ENCODE measurements at places on chromosomes 6 and 20.

DNA sequence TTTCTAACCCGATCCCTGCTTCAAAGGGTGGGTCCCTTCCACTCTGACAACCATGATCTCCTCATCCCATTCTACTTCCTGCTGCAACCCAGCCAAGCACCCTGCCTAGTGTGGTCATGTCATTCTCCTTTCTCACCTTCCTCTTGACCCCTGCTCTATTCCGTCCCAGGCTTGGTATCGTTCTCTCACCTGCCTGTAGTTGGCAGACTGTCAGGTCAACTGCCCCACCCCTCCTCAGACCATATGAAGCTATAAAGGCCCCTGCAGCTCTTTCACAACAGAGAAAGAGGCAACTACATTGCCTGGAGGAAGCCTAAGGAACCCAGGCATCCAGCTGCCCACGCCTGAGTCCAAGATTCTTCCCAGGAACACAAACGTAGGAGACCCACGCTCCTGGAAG, at the start of gene MUC21:
Gene MUC21, plus strand, starts transcription at position 280 of the 400 bp plus-strand sequence. CDS start 241 bp downstream, outside the sequence.
- no peak for DNase-seq

DNA sequence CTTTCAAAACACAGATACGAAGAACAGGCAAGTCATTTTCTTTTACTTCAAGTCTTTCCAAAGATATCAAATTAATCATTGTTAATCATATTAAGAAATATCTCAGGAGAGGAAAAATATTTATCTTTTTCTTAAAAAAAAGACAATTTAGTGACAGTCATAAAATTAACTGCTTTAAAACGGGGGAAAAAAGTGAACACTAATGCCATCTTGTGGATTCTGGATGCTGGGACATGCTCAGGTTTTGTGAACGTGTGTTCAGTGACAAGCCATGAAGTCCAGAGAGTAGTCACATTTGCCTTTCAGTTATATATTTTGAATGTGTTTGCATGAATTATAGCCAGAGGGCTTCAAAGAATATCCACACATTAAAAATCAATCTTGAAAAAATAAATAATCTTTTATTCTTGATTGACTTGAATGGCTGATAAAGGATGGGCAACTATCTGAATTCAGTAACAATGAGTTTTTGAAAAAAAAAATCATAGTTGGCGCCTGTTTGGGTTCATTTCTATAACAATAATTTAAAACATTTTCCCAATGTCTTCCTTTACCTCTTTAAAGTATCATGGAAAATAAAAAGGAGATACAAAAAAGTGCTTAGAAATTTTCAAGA, 74.7 kb upstream of the NOX3 start:
- DNase-seq: peak; percentile 71

DNA sequence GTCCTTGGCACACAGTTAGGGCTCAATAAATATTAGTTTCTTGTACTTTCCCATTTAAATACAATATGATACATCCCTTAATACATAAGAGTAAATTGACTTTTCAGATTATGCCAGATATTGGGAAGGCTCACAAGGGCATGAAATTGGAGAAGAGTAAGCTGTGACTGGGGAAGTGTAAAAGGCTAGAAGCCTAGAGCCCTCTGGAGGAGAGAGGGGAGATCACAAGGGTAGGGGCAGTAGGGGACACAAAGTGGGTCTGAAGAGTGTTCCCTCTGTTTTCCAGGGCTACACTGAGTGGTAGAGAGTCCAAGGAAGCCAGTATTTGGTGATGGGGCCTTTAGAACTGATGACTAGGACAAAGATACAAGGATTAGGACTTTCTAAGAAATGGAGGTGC, 562.9 kb upstream of the CHD6 start:
- no peak for DNase-seq

GRCh38 chr6:45697605-45698004, 318.1 kb downstream of the CLIC5 start:
- peak; percentile 98 for DNase-seq

- no peak for DNase-seq
Observed at GRCh38 chr6:20028143-20028542, 184.1 kb downstream of the MBOAT1 start.

- DNase-seq: peak; percentile 14
Observed at GRCh38 chr6:159044899-159045727, at the start of gene TAGAP. TAGAP (minus strand) TSS chr6:159044991; CDS start chr6:159044146, 845 bp downstream.

DNA sequence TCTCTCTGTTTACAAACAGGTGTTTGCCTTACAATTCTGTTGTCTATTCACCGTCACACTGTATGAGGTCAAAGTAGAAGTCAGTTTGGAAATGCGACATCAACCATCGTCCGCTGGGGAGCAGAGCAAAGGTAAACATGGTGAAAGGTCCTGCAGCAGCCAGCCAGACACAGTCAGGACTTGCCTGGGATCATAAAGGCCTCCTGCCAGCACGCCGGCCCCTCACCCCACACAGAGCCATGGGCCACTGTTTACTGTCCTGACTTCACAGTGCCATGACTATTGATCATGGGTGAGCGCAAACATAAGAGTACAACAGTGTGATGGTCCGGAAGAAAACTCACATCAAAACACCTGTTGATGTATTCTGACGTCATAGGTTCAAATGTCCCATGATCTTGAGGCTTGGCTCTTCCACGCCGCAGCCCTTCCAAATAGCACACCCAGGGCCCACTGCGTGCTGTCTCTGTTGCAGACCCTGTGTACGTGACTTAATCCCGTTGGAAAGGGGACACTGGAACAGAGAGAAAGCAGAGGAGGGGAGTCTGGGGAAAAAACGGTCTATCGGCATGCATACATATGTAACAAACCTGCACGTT, 16.9 kb upstream of the PPP1R3G start:
- DNase-seq: no peak

DNA sequence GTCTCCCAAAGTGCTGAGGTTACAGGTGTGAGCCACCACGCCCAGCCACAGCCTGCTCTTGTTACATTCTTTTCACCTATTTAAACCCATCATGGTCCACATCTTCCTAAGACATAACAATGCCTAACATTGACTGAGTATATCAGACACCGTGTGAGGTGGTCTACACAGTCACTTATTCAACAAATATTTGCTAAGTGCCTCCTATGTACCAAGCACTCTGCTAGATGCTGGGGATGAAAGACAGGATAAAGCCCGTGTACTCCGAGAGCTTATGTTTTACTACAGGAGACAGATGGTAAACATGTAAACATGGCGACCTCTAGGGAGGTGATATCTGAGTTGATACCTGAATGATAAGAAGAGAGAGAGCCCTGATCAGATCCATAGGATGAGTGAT, 12.7 kb downstream of the BCL2L1 start:
- DNase-seq: no peak

GRCh38 chr6:79208816-79209215, 25.7 kb downstream of the HMGN3 start:
- DNase-seq: no peak

GRCh38 chr20:38193586-38194105, 28.6 kb upstream of the TGM2 start:
- no peak for DNase-seq

DNA sequence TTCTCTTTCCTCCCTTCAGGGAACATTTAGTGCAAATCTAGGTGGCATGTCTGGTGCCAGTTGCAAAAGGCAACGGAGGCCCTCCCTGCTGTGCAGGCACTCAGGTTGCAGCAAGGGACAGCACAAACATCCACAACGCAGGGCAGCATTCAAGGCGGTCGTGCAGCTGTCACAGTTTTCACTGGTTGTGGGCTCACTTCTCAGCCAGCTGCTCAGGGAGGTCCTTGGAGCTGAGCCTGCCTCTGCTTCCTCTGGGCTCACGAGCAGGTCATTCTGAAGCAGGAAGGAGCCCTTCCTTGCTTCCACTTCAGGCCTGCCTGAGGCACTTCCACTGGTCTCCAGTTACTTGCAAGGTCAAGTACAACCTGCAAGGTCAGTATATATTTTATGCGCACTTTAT, 3.8 kb upstream of the NPEPL1 start:
- no peak for DNase-seq

- no peak for DNase-seq
Observed at GRCh38 chr20:922781-923180, 6.6 kb upstream of the ANGPT4 start.

DNA sequence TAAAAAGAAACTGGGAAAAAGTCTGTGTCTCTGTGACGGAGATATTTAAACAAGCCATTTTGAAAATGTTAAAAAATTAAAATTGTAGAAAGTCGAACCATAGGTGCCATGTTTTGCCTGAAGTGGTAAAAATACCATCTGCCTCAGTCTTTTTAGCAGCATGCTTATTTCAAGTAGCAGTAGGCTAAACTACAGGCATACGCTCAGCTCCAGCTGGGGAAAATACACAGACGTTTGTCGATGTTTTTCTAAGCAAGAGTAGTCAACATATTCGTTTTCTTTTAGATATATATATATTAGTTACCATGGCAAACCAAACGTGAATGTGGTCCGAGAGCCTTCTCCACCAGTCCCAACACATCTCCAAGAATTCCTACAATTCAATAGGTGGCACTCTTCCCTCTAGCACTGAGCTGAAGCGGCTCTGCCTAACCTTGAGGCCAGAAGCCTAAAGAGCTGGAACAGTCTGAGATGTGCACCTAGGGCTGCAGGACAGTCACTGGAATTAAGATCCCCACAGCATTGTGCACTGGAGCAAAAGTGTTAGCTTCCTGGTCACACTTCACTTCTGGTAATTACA, 70.2 kb upstream of the BEND3 start:
- DNase-seq: peak; percentile 60

- DNase-seq: no peak
Observed at GRCh38 chr6:1624058-1624850, 14.5 kb downstream of the FOXC1 start.

DNA sequence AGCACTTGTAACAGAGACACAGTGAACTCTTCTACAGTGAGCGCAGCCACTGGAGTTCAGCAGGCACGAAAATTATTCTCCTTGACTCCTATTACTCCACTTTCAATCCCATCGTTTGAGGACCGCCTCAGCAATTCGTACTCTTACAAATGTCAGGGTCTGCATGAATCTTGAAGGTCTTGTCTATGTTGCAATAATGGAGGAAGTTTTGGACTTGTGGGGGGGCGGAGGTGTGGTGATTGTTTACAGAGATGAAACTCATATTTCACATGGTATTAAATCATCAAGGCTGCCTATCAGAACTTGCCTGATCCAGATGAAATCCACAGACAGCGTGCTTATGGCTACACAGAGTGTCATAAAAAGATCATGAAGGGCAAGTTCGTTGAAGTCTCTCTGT, 42.0 kb downstream of the SLC2A12 start:
- DNase-seq: no peak

- DNase-seq: peak; percentile 62
Observed at GRCh38 chr6:75530696-75531095, 37.1 kb upstream of the FILIP1 start.

- peak; percentile 30 for DNase-seq
Observed at GRCh38 chr6:20569000-20569610, 34.8 kb downstream of the CDKAL1 start.

GRCh38 chr6:141103246-141103645, 1029.5 kb upstream of the GJE1 start:
- peak; percentile 56 for DNase-seq

- no peak for DNase-seq
Observed at GRCh38 chr6:139536751-139537617, 162.5 kb upstream of the CITED2 start.

DNA sequence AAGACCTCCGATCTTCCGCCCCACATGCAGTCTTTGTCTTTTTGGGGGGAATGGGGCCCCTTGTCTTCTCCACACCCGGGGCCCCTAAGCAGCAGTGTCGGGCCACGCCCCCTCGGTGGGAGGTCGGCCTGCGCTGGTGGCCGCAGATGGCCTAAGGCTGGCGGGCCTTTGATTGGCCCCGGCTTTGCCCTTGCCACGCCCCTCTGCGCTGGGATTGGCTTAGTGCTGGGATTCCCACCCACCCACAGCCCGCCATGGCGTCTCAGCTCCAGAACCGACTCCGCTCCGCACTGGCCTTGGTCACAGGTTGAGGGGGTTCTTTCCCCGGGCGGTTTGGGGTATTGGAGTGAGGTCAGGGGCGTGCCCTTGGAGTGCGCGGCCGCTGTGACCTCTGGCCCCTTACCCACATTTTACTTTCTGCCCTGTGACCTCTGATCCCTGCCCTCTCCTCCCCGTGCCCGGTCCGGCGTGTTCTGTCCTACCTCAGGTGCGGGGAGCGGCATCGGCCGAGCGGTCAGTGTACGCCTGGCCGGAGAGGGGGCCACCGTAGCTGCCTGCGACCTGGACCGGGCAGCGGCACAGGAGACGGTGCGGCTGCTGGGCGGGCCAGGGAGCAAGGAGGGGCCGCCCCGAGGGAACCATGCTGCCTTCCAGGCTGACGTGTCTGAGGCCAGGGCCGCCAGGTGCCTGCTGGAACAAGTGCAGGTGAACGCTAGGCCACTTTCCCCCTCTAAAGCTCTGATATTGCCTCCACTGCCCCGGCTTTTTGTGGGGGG, at the start of gene HSD17B8:
Gene HSD17B8, plus strand, starts transcription at position 241 of the 776 bp plus-strand sequence. Its CDS starts 14 bp downstream, at position 255.
- peak; percentile 92 for DNase-seq

DNA sequence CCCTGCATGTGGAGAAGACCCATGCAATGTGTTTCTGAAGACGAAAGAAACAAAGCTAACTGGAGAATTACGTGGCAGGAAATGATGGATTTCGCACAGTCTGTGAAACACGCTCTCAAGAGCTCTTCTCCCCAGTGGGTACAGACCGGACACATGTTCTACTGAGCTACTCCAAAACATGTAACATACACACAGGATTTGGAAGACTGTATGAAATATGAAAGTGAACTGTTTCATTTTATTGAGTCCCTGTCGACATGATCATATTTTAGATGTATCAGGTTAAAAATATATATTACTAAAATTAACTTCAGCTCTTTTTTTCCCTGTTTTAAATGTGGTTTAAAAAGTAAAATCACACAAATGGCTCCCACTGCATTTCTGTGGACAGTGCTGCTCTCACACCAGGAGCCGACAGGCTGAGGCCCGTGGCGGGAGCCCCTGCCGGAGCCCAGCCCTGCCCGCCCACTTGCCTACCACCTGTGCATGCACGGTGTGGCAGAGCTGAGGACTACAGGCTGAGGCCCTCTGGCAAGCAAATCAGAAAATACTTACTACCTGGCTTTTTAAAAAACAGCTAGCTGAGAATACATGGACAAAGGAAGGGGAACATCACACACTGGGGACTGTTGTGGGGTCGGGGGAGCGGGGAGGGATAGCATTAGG, 58.9 kb upstream of the NXT1 start:
- peak; percentile 70 for DNase-seq

- DNase-seq: peak; percentile 5
Observed at GRCh38 chr20:14622796-14623195, 285.4 kb upstream of the FLRT3 start.

- DNase-seq: peak; percentile 76
Observed at GRCh38 chr6:33702345-33702977, 9.0 kb downstream of the UQCC2 start.

DNA sequence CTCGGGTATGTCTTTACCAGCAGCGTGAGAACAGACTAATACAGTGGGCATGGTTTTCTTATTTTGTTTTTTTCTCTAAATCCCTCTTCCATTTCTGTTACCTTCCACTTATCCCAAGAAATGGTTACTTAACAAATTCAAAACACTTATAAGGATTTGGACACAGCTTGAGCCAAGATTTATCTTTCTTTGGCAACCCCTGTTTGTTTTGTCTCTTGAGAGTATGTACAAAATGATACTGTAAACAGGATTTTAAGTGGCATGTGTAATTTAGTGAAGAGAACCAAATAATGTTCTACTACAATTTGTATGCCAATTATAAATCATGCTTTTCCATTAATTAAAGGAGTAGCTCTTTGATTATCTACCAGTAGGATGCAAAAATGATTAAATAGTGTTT, 51.4 kb downstream of the PPP1R14C start:
- no peak for DNase-seq

GRCh38 chr20:29079769-29080690, 2177.4 kb upstream of the DEFB115 start:
- peak; percentile 14 for DNase-seq

All from cardiac fibroblast (primary cell).